ENCODE measurements at places on chromosomes 2 and 18.

DNA sequence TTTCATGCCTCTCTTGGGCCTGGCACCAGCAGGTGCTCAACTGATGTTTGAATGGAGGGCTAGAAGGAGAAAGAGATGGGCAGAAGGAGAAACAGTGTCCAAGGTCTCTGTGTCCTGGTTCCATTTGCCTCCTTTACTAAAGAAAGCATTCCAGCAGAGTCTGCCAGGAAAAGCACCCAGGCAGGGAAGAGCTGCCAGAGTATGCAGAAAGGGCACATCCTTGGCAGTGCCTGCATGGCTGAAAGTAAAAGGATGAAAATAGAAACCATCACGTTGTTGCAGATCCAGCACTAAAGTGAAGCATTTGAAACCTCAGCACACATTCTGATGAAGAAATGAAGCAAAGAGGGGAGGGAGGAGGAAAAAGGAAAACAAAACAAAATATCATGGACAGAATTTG is 142.2 kb downstream of the ESCO1 start:
- no peak for DNase-seq

DNA sequence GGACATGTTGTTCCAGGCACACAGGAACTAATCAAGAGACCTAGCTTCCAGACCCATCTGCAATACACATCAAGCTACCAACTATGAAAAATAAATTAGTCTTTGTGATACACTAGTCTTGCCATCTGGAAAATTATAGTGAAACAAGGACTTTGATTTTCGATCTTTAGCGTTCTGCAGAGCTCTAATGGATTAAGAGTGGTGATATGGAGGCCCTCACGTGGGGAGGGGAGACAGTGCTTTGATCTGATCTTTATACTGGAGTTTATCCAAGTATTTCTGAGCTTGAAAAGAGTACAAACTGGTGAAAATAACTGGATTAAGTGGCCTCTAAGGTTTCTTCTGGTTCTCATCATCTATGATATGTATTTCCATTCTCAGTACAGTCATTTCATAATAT is 273.4 kb upstream of the CDH7 start:
- DNase-seq = no peak

GRCh38 chr2:3674066-3674845 is 16.3 kb downstream of the ALLC start:
- DNase-seq = no peak

- DNase-seq = no peak
Observed at GRCh38 chr2:212392043-212392442, 146.6 kb downstream of the ERBB4 start.

GRCh38 chr2:168650139-168650538 is 152.3 kb upstream of the NOSTRIN start:
- DNase-seq = no peak

- no peak for DNase-seq
Observed at GRCh38 chr2:217753460-217754200, 249.2 kb downstream of the TNS1 start.

GRCh38 chr2:191740016-191740419 is 62.1 kb downstream of the NABP1 start:
- DNase-seq = no peak

DNA sequence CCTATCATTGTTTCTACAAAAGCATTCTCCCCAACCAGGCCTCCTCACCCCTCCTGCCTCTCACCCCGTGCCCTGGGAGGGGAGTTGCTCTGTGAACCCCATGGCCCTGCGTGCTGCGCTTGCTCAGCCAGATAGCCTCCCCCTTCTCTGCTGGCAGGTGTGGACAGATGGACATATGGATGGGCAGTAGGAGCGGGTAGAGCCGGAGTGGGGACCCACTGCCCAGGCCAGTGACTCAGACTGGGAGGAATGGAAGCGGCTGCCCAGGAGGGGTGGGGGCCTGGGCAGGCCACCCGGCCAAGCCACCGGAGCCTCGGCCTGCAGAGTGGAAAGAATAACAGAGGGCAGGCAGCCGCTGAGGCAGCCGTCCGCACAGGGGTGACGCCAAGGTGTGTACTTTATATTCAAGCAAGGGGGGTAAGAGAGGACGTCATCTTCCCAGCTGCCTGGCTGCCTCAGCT is 8.7 kb downstream of the CYP26B1 start:
- DNase-seq = no peak

DNA sequence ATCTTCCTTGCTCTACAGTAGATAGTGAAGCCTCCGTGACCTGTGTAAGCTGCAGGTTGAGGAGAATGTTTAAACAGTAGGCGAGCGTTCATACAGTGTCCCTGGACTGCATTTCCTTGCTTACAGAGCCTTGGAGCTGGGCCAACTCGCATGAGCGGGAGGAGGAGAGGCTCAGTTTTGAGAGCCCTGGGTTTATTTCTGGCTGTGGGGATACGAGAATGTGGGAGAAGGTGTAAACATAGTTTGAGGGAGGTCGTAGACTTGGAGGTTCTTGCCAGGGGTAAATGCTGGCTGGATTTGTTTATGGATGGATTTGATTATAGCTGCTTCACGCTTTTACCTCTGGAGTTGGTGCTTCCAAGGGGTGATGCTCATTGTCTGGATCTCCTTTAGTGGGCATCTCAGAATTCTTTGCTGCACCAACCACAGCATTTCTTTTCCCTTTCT is 20.8 kb downstream of the CRIM1 start:
- DNase-seq = no peak

DNA sequence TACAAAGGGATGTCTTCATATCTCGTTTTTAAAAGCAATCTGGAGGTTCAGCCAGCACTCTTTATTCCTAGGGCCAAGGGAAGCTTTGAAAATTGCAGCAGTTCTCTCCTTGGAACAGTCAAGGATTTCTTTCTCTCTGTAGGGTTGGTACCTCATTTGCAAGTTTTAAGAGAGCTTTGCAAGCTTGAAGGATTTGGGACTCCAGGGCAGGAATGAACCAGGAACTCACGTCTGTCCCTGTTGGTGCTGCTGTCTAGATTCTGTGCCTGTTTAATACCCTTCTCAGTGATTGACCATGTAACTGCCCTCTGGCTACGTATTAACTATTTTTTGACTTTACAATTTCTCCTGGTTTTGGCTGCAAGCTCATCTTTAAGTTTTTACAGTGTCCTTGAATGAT is 262.5 kb upstream of the ST6GAL2 start:
- DNase-seq = no peak

All from activated T-cell treated with anti-CD3 and anti-CD28 coated beads, Interleukin-2, amount 50 U/mL, for 1 hour (primary cell).